ENCODE measurements at places on chromosomes 5 and 9. TPM values are rescaled to one million over a fixed set of nuclear protein-coding genes. Genes with fewer than 3 reads are reported as not detected.

DNA sequence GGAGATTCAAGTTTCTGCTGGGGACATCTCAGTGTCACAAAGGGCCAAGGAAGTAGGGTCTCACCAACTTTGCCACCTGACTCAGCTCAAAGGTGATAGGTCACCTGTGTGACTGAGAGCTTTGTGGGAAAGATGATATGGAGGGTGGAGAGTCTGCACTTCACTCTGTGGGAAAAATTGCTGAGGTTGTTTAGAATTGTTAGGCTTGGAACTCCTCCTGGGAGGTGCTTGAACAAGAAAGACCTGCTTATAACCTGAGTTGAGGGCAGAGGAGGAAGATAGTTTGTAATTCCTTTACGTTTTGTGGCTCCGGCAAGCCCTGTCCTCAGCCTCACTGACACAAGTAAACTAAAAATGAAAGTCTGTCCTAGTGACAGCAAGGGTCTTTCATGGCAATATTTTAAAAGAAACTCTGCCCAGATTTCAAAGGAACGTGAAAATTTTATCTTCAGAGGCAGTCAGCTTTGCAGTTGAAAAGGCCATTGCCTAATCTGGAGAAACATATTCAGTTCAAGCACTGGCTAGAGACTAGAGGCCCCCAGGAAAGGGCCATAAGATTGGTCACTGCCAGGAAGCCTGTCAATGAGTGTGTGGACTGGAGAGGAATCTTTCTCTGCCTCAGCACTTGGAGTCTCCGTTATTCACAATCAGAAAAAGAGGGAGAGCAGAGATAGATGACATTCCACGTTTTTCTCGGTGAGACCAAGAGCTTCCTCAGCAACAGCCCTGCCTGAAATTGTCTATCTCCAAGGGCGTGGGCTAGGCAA is 23.2 kb downstream of the PCDHAC2 start:
- no peak for DNase-seq

- peak; percentile 40 for DNase-seq
Measured at GRCh38 chr5:56950626-56951125, 1.2 kb downstream of the MIER3 start.

GRCh38 chr9:123318202-123318601 is 37.8 kb upstream of the CRB2 start:
- DNase-seq, result no peak

GRCh38 chr9:15213249-15213648 is 93.8 kb downstream of the TTC39B start:
- no peak for DNase-seq

DNA sequence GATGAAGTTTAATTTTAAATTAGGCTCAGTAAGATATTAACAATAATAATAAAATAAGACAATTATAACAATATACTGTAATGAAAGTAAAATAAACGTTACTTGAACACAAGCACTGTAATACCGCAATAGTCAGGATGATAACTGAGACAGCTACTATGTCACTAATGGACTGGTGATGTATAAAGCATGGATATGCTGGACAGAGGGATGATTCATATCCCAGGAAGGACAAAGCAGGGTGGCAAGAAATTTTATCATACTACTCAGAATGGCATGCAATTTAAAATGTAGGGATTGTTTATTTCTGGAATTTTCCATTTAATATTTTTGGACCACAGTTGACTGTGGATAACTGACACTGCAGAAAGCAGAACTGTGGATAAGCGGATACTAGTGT is 196.9 kb downstream of the VPS13A start:
- DNase-seq, result no peak

GRCh38 chr5:132674671-132675506 is 1.1 kb downstream of the IL4 start:
- DNase-seq, result no peak

- no peak for DNase-seq
Measured at GRCh38 chr5:172383191-172383802, 71.0 kb downstream of the SH3PXD2B start.

DNA sequence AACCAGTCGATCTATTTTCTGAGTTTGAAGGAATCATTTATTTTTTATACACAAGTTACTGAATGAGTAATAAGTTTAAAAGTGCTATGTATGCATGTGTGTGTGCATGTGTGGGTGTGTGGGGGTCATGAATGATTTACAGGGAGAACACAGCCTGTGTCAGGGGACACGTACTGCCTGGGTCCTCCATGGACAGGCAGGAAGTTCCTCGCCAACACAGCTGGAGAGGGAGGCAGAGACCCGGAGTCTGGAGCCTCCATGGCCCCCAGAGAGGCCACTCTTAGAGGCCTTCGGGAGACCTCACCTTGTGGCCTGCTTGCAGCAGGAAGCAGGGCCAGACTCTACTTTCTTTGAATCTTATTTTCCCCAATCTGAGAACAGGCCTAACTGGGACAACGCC is 144.7 kb downstream of the GABBR2 start:
- no peak for DNase-seq

LECT2 gene
- not detected for polyA plus RNA-seq

PLEKHG4B gene
- not detected for polyA plus RNA-seq

BTNL3 gene
- polyA plus RNA-seq, result not detected

ALDOB gene
- polyA plus RNA-seq, result not detected

Measured in naive thymus-derived CD8-positive, alpha-beta T cell (primary cell).